ENCODE measurements at places on chromosomes 2 and 18. TPM values are rescaled to one million over a fixed set of nuclear protein-coding genes. Genes with fewer than 3 reads are reported as not detected.

GRCh38 chr2:209671020-209671680, 100.5 kb upstream of the UNC80 start:
- no peak overlapping the region for H3K27ac ChIP-seq
- no peak overlapping the region for H3K4me3 ChIP-seq

DNA sequence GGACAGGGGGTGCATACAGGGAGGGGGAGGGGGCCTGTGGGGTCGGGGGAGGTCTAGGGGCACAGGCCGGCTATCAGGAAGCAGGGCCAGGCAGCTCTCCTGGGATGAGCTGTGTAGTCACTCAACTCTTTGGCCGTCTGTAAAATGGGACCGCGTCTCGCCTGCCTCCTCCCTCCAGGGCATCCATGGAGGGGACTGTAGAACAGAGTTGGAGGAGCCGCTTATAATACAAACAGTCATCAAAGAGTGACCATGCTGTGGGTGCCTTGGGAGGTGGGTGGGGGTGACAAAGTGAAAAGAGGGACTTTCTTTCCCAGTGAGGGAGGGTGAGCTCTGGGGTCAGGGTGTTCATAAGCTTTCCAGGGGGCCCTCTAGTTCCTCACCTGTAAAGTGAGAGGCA, 169.6 kb upstream of the HAAO start:
- H3K4me1 ChIP-seq = peaks cover 92% of the 10 kb centered on the region
- peak overlapping the region; percentile 97 for H3K27ac ChIP-seq
- H3K36me3 ChIP-seq = no peaks in the 10 kb centered on the region
- no peak for DNase-seq

DNA sequence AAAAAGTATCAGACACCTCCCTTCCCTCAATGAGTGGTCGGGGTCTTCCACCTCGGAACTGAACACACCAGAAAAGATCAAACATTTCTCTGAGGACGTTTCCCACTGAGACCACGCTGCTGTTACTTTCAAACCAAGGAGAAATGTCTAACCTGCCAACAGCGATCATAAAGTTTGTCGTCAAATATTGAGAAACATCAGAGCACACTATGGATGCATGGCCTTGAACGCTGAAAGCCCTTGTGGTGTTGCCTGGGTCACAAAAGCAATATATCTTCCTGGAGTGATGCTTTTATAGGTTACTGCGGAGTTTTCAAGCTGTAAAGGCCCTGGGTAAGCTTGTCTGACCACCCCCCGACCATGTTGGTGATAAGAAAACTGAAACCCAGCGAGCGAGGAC, 70.2 kb upstream of the ID2 start:
- no peak overlapping the region for H3K4me3 ChIP-seq
- H3K4me1 ChIP-seq = no peaks in the 10 kb centered on the region
- no peak for DNase-seq
- H3K27ac ChIP-seq = no peak overlapping the region
- peaks cover 2% of the 10 kb centered on the region for H3K27me3 ChIP-seq

DNA sequence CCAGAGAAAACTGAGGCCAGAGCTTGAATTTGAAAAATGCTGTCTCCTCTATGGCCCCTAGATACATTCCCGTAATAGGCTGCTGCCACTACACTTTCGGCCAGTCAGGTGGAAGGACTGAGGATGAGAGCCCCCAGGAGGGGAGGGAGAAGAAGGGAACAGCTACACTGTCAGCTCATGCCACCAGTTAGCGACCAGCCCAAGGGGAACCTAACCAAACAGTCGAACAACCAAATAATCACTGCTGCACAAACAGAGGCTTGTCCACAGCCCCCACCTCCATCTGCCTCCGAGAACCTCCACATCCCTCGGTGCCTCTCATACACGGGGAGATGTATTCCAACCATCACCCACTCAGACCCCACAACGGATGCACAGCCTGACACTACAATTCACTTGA, 7.3 kb downstream of the ZNF516 start:
- no peaks in the 10 kb centered on the region for H3K27me3 ChIP-seq
- H3K36me3 ChIP-seq = peaks cover 3% of the 10 kb centered on the region
- peak; percentile 53 for DNase-seq
- peaks cover 37% of the 10 kb centered on the region for H3K4me1 ChIP-seq

GRCh38 chr2:172397148-172397834, 30.1 kb upstream of the ITGA6 start:
- H3K4me3 ChIP-seq = no peak overlapping the region
- H3K36me3 ChIP-seq = no peaks in the 10 kb centered on the region
- no peaks in the 10 kb centered on the region for H3K27me3 ChIP-seq
- peak; percentile 91 for DNase-seq

DNA sequence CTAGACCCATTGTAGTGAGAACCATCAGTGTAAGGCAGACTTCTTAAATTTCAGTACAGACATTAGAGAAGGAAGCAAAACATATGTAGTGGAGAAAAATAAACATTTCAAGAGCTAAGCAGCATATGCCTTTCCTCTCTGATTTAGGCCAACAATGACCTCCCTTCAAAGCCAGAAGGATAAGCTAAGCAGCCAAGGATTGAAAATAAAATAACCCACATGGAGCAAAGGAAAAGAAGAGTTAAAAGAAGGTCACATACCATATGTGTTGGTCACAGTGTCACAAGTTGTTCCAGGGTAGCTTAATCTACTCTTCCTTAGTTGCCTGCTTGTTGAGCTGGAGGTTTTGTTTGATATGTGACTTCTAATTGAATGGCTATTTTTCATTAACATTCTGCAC, 15.6 kb upstream of the LAMA1 start:
- no peak for DNase-seq
- no peaks in the 10 kb centered on the region for H3K4me1 ChIP-seq
- no peaks in the 10 kb centered on the region for H3K36me3 ChIP-seq
- no peak overlapping the region for H3K27ac ChIP-seq
- H3K4me3 ChIP-seq = no peak overlapping the region
- no peaks in the 10 kb centered on the region for H3K27me3 ChIP-seq

GRCh38 chr2:237355701-237356100, 58.3 kb downstream of the COL6A3 start:
- peaks cover 58% of the 10 kb centered on the region for H3K36me3 ChIP-seq
- no peak overlapping the region for H3K4me3 ChIP-seq
- no peaks in the 10 kb centered on the region for H3K27me3 ChIP-seq
- H3K4me1 ChIP-seq = peaks cover 29% of the 10 kb centered on the region
- DNase-seq = peak; percentile 58

GRCh38 chr2:149656996-149657395, 69.4 kb upstream of the MMADHC start:
- no peak for DNase-seq
- H3K27me3 ChIP-seq = no peaks in the 10 kb centered on the region
- no peaks in the 10 kb centered on the region for H3K4me1 ChIP-seq
- no peak overlapping the region for H3K4me3 ChIP-seq

DNA sequence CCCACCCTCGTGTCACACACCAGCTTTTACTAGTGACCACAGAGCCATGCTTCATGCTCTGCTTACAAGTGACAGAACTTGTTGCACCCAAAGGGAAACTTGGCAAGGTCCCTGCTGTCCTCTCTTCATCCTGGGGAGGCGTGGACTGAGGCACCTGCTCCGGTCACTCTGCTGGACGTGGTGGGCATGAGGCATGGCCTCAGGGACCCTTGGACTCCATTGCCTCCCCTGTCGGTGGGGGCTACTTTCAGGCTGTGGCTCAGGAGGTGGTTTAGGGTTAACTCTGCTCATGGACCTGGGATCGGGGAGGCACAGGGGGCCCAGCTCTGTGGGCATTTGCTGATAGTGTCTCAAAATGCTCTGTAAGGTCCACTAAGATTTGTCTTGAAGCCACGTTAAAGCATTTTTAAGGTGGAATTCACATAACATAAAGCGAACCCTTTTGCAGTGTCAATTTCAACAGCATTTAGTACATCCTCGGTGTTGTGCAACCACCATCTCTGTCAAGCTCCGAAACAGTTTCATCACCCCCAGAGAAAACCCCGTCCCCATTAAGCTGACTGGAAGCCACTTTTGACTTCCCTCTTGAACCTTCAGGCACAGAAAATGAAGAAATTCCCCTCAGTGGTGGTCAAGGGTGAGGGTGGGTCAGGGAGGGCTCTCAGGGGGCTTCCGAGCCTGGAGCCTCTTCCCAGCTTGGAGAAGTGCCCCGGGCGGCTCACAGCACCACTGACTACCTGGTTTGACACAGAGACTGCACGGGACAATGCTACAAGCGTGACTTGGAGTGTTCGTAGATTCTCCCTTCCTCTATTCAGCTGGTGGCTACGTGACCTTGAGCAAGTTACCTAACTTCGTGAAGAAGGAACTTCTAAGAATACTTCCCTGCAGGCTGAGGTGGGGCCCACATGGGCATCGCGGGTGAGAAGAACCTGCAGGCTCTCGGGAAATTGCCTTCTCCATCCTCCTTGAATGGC, 100.0 kb upstream of the HDAC4 start:
- DNase-seq = peak; percentile 27
- H3K27ac ChIP-seq = no peak overlapping the region
- peaks cover 31% of the 10 kb centered on the region for H3K4me1 ChIP-seq
- no peak overlapping the region for H3K4me3 ChIP-seq
- no peaks in the 10 kb centered on the region for H3K36me3 ChIP-seq
- H3K27me3 ChIP-seq = peaks cover 6% of the 10 kb centered on the region

GRCh38 chr2:56681659-56682396, 498.0 kb downstream of the CCDC85A start:
- no peaks in the 10 kb centered on the region for H3K36me3 ChIP-seq
- H3K27me3 ChIP-seq = no peaks in the 10 kb centered on the region
- no peaks in the 10 kb centered on the region for H3K4me1 ChIP-seq
- no peak overlapping the region for H3K4me3 ChIP-seq
- DNase-seq = no peak

GRCh38 chr2:127672341-127673224, 2.7 kb downstream of the LIMS2 start:
- peaks cover 2% of the 10 kb centered on the region for H3K36me3 ChIP-seq
- H3K27me3 ChIP-seq = peaks cover 30% of the 10 kb centered on the region
- H3K27ac ChIP-seq = no peak overlapping the region
- H3K4me3 ChIP-seq = no peak overlapping the region
- H3K4me1 ChIP-seq = peaks cover 35% of the 10 kb centered on the region

DNA sequence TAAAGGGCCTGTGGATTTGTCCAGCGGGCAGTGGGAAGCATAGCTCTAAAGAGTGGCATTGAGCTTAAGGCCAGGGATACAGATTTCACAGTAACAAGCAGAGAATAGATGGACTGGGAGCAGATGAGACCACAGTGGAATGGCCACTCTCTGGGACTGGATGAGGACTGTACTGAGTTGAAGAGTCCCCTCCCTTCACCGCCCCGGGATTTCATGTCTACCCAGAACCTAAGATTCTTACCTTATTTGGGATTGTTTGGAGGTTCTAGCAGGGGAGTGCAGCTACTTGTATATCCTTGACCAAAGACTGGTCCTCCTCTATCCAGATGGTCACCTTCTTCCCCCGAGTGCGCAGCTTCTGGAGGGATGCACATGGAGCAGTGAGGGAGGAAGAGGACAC, 28.0 kb upstream of the EFEMP1 start:
- no peaks in the 10 kb centered on the region for H3K4me1 ChIP-seq
- H3K4me3 ChIP-seq = no peak overlapping the region
- H3K27me3 ChIP-seq = no peaks in the 10 kb centered on the region
- no peak overlapping the region for H3K27ac ChIP-seq
- no peaks in the 10 kb centered on the region for H3K36me3 ChIP-seq

DNA sequence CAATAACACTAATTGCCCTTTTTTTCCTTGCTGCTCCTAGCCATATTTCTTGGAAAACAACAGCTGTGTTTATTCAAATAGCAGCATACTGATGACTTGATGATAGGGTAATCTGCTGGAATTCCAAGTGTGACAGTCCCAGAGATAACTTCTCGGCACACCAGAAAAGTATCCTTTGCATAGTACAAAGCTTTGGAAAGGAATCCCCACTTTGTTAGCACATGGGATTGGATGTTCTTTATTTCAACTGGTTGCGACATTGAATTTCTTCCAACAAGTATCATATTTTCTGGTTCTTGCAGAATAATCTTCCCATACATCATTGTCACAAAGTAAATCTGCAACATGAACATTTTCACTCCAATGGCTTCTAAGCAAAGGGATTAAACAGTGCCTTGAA, 445.8 kb upstream of the ACVR2A start:
- H3K27ac ChIP-seq = no peak overlapping the region
- no peak overlapping the region for H3K4me3 ChIP-seq
- H3K36me3 ChIP-seq = no peaks in the 10 kb centered on the region
- no peaks in the 10 kb centered on the region for H3K4me1 ChIP-seq
- no peaks in the 10 kb centered on the region for H3K27me3 ChIP-seq

DNA sequence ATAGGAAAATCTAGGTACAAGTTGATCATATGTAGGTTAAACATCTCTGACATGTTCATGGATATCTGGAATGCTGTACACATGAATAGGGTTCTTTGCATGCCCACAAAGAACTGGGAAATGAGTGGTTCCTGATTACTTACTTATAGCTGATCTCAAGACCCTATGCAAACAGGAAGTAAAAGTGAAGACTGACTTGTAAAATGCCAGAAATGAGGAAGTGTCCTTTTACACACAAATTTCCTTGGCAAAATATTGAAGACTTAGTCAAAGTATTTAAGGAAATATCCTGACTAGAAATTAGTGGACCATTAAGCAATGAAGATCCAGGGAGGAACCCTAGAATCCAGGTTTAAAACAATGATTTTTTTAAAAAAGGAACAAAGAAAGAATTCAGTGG, 203.7 kb upstream of the DLGAP1 start:
- no peak for DNase-seq
- H3K27ac ChIP-seq = no peak overlapping the region
- no peaks in the 10 kb centered on the region for H3K36me3 ChIP-seq
- H3K4me3 ChIP-seq = no peak overlapping the region

DNA sequence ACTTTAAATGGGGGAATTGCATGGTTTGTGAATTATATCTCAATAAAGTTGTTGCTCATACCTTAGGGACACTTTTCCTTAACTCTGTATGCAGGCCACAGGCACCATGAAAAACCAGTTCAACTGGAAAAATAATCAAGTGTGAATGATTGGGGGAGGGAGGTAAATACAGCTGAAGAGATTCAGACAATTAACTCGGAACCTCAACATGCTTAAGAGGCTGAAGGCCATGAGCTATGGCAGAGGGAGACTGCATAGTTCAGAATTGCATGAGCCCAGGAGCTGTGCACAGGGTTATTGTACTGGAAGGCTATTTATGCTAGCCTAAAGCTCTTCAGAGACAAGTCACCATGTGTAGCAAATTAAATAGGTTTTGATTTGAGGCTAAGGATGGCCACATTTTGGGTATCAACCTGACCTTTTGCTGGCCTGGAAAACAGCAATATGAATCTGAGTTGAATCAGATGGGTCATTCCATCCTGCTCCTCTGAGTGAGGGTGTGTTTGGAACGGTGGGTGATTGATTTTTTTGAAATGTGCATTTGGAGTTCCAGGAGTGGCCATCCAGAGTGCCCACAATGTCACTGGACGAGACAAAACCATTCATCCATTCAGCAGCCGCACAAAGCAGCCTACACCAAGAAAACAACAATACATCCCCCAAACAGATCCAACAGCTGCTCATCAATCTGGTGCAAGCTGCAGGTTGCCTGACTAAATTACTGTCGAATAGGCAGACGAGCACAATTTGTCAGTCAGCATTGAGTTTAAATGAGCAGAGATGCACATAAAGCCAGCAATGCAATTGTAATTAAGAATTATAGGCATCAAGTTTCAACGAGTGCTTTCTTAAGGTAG, 42.5 kb downstream of the HRH4 start:
- no peak overlapping the region for H3K4me3 ChIP-seq
- H3K27me3 ChIP-seq = no peaks in the 10 kb centered on the region
- H3K4me1 ChIP-seq = no peaks in the 10 kb centered on the region
- no peak for DNase-seq
- H3K27ac ChIP-seq = no peak overlapping the region
- H3K36me3 ChIP-seq = no peaks in the 10 kb centered on the region

Gene VWC2L
- not detected for total RNA-seq

Gene MAIP1
- total RNA-seq = 13.4 TPM

Gene FAM237A
- not detected for total RNA-seq

Gene FAM110C
- 0.71 TPM for total RNA-seq

Gene TMEM163
- total RNA-seq = 0.66 TPM

Gene GPBAR1
- 1.3 TPM for total RNA-seq

Gene MARCO
- 1.7 TPM for total RNA-seq

Gene GREB1L
- total RNA-seq = 7.2 TPM
